Fibroblast of villous mesenchyme (primary cell): ENCODE measurements at places on chromosomes 2 and 18. TPM values are rescaled to one million over a fixed set of nuclear protein-coding genes. Genes with fewer than 3 reads are reported as not detected.

DNA sequence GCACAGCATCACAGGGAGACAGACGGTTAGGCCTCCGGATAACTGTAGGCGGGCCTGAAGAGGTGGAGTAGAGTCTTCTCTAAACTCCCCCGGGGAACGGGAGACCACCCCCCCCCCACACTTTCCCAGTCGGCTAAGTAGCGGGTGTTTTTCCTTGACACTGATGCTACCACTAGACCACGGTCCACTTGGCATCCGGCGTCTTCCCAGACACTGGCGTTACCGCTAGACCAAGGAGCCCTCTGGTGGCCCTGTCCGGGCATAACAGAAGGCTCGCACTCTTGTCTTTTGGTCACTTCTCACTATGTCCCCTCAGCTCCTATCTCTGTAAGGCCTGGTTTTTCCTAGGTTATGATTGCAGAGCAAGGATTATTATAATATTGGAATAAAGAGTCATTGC, 25.7 kb upstream of the NCL start:
- no peak for DNase-seq

EN1 gene
- total RNA-seq, result under 0.01 TPM in 1 of 2 replicates, not detected in the other

DNA sequence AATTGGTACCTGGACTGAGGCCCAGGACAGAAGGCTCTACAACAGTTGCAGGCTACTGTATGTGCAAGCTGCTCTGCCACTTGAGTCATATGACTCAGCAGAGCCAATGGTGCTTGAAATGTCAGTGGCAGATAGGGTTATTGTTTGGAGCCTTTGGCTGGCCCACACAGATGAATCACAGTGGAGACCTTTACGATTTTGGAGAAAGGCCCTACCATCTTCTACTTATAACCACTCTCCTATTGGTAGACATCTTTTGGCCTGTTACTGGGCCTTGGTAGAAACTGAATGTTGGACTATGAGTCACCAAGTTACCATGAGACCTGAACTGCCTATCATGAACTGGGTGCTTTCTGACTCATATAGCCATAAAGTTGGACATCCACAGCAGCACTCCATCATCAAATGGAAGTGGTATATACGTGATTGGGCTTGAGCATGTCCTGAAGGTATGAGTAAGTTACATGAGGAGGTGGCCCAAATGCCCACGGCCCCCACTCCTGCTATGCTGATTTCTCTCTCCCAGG, 88.9 kb upstream of the NRXN1 start:
- no peak for DNase-seq

- no peak for DNase-seq
These were observed 138.5 kb downstream of the RBMS1 start for GRCh38 chr2:160355080-160355479.

GRCh38 chr2:70822843-70823242, 2.4 kb upstream of the CLEC4F start:
- DNase-seq, result no peak

GCG gene
- not detected in 2 replicates for total RNA-seq
